ENCODE measurements at places on chromosomes 2 and 18. TPM values are rescaled to one million over a fixed set of nuclear protein-coding genes. Genes with fewer than 3 reads are reported as not detected.

MIB1 gene
- total RNA-seq = 19.2 TPM

DNA sequence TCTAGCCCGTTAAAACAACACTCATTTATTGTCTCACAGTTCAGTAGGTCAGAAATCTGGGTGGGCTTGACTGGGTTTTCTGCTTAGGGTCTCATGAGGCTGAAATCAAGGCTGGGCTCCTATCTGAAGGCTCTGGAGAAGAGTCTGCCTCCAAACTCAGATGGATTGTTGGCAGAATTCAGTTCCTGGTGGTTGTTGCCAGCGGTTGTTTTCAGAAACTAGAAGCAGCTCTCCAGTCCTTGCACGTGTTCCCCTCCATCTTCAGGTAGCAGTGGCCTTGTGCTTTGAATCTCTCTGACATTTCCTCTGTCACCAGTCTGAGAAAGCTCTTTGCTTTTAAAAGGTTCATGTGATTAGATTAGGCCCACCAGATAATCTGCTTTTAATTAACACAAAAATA, 20.1 kb upstream of the FN1 start:
- no peak for DNase-seq

GRCh38 chr2:31069643-31070325, 68.5 kb downstream of the GALNT14 start:
- no peak for DNase-seq

DNA sequence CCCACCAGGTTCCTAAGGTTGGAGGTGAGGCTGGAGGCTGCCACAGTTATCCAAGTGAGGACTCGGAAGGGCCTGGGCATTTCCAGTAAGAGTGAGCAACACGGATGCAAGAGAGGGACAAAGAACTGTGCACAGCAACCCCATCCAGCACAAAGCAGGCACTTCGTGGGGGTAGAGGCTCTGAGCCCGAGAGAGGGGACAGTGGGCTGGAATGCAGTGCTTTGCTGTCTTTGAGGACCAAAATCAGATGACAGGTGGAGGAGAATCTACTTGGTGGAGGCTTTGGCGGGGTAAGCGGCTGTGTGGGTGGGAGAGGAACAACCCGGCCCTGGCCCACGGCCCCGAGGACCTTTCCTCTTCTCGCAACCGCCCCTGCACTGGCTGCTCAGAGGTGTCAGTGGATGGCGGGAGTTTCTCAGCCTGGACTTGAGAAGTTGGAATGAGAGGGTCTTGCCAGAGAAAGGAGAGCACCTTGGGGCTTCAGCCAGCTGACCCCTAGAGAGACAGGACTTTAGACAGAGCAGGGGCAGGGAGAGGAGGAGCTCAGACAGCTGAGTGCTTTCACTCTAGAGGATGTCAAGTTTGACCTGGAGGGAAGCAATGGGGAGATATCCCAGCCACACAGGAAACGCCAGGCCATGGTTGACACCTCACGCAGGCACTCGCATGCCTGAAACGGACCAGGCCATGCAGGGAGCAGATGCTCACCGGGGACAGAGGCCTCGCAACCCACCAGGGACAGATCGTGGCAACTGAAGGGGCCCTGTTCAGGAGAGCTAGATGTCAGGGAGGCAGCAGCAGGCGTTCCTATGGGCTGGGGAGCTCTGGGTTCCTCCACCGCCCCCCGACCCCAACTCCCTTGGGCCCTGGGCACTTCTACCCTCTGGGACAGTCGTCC, 11.6 kb downstream of the RAMP1 start:
- no peak for DNase-seq

- DNase-seq = no peak
Observed at GRCh38 chr2:27308359-27308881, at the start of gene UCN. UCN (minus strand) TSS chr2:27308445; CDS start chr2:27307895, 550 bp downstream.

- DNase-seq = no peak
Observed at GRCh38 chr2:203867561-203868200, at the start of gene CTLA4. CTLA4 (plus strand) TSS chr2:203867771; CDS start chr2:203867943, 172 bp downstream.

GRCh38 chr2:150759531-150759930, 272.1 kb upstream of the RND3 start:
- DNase-seq = no peak

Data from HT1080 (cell line).